ENCODE measurements at places on chromosomes 12 and 14.

- no peak for DNase-seq
These were observed 3.7 kb downstream of the TBX5 start for GRCh38 chr12:114402084-114402717.

- no peak for DNase-seq
These were observed 1.9 kb downstream of the LMO3 start for GRCh38 chr12:16603916-16604575.

- no peak for DNase-seq
These were observed 191.5 kb upstream of the CAND1 start for GRCh38 chr12:67077617-67078016.

DNA sequence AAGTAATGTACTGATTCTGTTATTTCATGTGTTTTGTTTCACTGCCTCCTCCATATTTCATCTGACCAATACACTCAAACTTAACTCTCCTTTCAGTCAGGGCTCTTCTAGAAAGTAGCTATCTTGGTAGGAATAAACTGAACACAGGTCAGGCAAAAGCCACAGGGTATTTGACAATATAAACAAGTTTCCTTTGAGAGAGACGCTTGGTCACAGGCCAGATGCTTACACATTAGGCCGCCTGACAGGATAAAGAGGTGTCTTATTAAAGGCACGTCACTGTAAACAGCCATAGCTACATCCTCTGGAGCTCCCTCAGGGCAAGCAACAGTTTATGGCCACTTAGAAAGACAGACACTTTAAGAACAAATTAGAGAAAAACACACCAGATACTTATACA lies 607.5 kb downstream of the SLC6A15 start:
- DNase-seq: no peak

DNA sequence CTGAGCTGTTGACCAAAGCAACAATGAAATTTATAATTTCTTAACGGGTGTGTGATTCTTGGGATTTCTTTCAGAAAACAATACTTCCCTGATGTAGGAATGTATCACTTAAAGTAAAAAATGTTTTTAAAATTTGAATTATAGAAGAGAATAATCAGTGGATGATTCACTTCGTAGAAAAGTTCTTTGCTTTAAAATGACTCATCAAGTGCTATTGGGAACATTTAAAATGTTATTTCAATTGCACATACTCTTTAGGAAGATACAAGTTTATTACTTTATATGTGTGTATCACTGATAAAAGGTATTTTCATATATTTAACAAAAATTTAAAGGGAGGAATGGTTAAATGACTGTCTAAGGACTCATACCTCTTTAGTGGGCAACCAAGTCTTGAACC lies 155.3 kb downstream of the PDE3A start:
- no peak for DNase-seq

GRCh38 chr12:64500394-64500793 lies 48.5 kb downstream of the TBK1 start:
- DNase-seq: no peak

DNA sequence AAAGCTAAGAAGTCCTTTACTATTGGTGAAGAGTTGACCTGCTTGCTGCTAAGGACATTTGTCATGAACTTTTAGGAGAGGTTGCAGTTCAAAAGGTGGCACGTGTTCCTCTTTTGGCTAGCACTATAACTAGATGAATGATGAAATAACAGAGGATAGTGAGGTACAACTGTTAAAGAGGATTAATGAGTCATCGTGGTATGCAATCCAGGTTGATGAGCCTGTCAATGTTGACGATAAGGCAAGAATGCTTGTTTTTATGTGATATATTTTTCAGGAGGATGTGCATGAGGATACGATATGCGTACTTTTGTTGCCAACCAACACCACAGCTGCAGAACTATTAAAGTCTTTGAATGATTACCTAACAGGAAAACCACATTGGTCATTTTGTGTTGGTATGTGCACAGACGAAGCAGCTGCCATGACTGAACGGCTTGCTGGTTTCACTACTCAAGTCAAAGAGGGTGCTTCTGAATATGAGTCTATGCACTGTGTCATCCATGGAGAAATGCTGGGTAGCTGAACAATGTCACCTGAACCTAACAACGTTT lies 10.6 kb downstream of the CEP128 start:
- no peak for DNase-seq

DNA sequence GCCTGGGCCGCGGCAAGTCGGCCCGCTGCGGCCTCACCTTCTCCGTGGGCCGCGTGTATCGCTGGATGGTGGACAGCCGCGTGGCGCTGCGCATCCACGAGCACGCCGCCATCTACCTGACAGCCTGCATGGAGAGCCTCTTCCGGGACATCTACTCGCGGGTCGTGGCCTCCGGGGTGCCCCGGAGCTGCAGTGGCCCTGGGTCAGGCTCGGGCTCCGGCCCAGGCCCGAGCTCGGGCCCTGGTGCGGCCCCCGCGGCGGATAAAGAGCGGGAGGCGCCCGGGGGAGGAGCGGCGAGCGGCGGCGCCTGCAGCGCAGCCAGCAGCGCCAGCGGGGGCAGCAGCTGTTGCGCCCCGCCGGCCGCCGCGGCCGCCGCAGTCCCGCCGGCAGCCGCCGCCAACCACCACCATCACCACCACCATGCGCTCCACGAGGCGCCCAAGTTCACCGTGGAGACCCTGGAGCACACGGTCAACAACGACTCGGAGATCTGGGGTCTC lies 226.2 kb upstream of the CRY1 start:
- no peak for DNase-seq
